Central memory CD8-positive, alpha-beta T cell (primary cell): ENCODE measurements at places on chromosomes 4 and X.
A peak's percentile ranks its signal among the peaks of the same experiment; 100 is the strongest.

- H3K4me3 ChIP-seq: no peak overlapping the region
- no peaks in the 10 kb centered on the region for H3K4me1 ChIP-seq
These were observed 812.9 kb downstream of the NLGN4X start for GRCh38 chrX:5415738-5416137.

GRCh38 chr4:3699678-3700077, 66.5 kb upstream of the ADRA2C start:
- H3K27ac ChIP-seq: no peak overlapping the region
- no peak overlapping the region for H3K4me3 ChIP-seq
- H3K4me1 ChIP-seq: no peaks in the 10 kb centered on the region

GRCh38 chrX:131058136-131058868, at the start of gene ARHGAP36:
ARHGAP36 (plus strand) TSS chrX:131058346; CDS start chrX:131081666, 23,320 bp downstream.
- no peak within 1 kb of the TSS for H3K4me3 ChIP-seq
- H3K36me3 ChIP-seq: no peaks in the 10 kb centered on the region
- H3K27ac ChIP-seq: no peak within 1 kb of the TSS

DNA sequence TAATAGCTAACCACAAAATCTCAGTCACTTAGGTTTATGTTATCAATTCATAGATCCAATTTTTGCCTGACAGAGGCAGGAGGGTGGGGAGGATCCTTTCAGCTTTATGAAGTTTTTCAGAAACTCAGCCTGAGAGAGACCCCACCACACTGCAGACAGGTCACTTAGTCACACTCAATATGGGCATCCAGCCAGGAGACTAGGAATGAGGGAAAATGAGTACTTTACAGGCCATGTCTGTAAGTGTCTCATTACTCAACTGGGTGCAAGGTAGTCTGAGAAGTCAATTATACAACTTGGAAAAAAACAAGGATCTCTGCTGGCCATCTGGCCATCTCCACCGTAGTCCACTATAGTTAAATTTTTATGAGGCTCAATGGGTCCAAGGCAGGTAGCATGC, 365.9 kb downstream of the INPP4B start:
- no peak overlapping the region for H3K27ac ChIP-seq
- no peaks in the 10 kb centered on the region for H3K36me3 ChIP-seq
- DNase-seq: no peak
- no peaks in the 10 kb centered on the region for H3K27me3 ChIP-seq
- no peak overlapping the region for H3K4me3 ChIP-seq

GRCh38 chr4:76035141-76035540, 729 bp downstream of the CXCL11 start:
- peaks cover 8% of the 10 kb centered on the region for H3K27me3 ChIP-seq
- DNase-seq: no peak
- H3K4me3 ChIP-seq: no peak overlapping the region

DNA sequence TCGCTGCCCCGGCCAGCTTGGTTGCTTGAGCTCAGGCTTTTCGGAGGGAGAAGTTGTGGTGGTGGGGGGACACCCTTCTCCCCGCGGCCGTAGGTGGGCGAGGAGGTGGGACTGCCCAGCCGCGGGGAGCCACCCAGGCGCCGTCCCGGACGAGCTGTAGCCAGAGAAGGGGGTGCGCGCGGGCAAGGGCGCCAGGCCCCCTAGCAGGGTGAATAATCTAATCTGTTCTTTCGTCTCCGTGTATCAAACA, 3.1 kb downstream of the MID1IP1 start:
- peaks cover 18% of the 10 kb centered on the region for H3K4me1 ChIP-seq
- peak overlapping the region; percentile 91 for H3K4me3 ChIP-seq
- no peaks in the 10 kb centered on the region for H3K27me3 ChIP-seq
- DNase-seq: no peak

GRCh38 chr4:118918388-118918787, 29.7 kb downstream of the SYNPO2 start:
- DNase-seq: no peak
- H3K4me1 ChIP-seq: no peaks in the 10 kb centered on the region
- no peaks in the 10 kb centered on the region for H3K36me3 ChIP-seq
- no peak overlapping the region for H3K27ac ChIP-seq
- no peak overlapping the region for H3K4me3 ChIP-seq
- peaks cover 43% of the 10 kb centered on the region for H3K27me3 ChIP-seq

DNA sequence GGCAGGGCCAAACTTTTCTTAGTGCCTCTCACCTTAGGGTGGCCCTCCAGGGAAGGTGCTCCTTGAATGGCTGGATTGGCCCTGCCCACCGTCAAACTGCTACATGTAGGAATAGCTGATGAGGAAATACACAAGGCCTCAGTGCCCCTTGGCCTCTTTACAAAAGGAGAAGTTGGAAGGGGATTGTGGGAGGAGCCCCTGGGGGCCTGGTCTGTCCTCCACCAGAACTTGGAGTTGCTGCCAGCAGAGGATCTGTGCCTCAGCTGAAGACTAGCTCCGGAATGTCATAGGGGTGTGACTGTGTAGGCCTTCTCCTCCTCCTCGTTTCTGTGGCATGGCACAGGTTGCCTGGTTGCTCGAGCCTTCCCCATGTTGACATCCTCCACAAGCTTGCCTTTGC, 142.7 kb downstream of the AMMECR1 start:
- no peak overlapping the region for H3K4me3 ChIP-seq
- peaks cover 10% of the 10 kb centered on the region for H3K36me3 ChIP-seq
- H3K27ac ChIP-seq: no peak overlapping the region
- no peaks in the 10 kb centered on the region for H3K27me3 ChIP-seq
- peaks cover 11% of the 10 kb centered on the region for H3K4me1 ChIP-seq

GRCh38 chrX:129650183-129650689, 4.5 kb downstream of the APLN start:
- no peak overlapping the region for H3K4me3 ChIP-seq
- no peak for DNase-seq
- no peaks in the 10 kb centered on the region for H3K36me3 ChIP-seq
- H3K4me1 ChIP-seq: no peaks in the 10 kb centered on the region
- H3K27ac ChIP-seq: no peak overlapping the region

DNA sequence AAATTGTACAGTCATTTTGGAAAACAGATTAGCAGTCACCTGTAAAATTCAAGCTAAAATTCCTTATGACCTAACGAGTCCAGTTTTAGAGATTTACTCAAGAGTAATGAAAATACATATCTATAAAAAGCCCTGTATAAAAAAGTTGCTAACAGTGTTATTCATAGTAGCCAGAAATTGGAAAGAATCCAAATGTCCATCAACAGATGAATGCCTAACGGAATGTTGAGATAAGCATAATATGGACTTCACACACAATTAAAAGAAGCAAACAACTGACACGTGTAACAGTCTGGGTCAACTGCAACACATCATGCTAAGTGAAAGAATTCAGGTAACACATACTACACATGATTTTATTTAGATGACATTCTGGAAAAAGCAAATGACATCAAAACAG, 584.8 kb upstream of the AGA start:
- DNase-seq: no peak
- H3K4me1 ChIP-seq: no peaks in the 10 kb centered on the region

DNA sequence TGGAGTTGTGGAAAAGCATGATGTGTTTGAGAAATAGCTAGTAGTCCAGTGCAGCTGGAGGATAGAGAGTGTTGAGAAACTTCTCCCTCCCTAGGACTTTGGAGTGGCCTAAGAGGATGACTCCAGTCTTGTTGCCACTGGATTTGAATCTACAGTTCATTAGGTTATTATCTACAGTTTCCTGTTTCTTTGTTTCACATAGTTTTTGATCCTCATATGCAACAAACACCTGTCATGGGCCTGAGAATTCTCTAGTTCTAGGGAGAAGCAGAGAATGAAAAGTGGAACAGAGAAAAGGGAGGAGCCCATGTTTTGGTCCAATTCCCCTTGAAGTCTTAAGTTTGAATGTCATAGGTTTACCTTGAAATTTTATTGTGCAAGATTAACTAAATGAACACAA, 73.6 kb upstream of the TBC1D9 start:
- no peak overlapping the region for H3K27ac ChIP-seq
- H3K4me1 ChIP-seq: no peaks in the 10 kb centered on the region
- DNase-seq: no peak
- no peaks in the 10 kb centered on the region for H3K27me3 ChIP-seq
- H3K4me3 ChIP-seq: no peak overlapping the region

- no peak for DNase-seq
- H3K27me3 ChIP-seq: no peaks in the 10 kb centered on the region
- no peaks in the 10 kb centered on the region for H3K36me3 ChIP-seq
- H3K27ac ChIP-seq: no peak overlapping the region
These were observed 860.0 kb upstream of the POU3F4 start for GRCh38 chrX:82648062-82648461.
